Cerebellar nuclear complex (tissue), 1 donor: ENCODE measurements at places on chromosomes 6 and 20.

DNA sequence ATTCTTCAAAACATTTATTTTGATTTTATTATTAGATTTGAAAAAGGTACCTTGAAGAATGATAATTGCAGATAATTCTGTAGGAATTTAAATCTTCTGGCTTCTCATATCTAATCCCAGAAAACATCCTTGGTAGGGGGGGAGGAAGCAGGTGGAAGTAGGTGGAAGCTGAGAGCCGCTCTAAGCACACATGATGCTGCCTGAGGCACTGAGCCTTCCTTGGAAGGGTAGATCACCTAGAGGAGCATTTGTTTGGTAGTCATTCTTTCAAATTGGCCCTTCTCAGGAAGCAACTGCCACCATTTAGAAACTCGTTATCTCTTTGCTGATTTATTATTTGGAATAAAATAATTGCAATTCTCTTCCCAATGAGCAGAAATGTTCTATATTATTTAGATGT is 623.3 kb downstream of the CD109 start:
- DNase-seq = no peak

DNA sequence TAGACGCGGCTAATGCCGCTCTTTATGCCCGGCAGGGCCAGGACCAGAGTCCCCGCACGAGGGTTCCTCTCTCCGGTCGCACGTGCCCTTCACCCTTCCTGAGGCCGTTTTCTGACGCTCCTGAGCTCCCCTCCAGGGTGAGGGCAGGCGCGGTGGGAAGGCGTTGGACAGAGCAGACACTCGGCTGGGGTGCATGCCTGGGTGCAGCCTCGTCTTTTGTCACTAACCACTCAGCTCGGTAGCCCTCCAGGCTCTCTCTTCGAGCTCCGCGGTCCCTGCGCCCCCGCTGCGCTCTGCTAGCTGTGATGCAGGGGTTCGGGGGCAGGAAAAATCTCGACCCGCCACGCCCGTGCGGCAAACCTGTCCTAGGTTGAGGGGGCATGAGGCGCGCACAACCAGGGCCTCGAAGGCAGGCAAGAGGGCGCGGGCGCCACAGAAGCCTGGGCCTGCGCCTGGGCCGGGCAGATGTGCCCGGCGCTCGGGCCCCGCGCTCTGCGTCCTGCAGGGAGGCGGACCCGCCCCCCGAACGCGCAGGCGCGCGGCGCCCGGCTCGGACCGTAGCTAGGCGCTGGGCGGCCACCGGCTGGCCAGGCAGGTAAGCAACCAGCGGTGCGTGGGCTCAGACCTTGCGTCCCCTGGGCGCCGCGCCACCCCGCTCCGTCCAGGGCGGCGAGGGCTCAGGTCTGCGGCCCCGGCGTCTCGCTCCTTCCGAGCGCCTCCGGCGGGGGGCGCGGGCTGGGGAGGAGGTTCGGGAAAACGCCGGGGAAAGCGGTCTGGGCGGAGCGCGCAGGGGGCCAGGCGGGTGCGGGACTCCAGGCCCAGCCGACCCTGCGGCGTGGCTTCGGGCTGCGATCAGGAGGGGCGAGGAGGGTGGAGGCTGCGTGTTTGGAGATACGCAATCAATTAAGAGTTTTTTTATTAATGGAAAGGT is at the start of gene L3MBTL1:
Gene L3MBTL1 (plus strand): TSS at position 548 of the 931 bp plus-strand sequence. CDS start 5,807 bp downstream, outside the sequence.
- DNase-seq = no peak

DNA sequence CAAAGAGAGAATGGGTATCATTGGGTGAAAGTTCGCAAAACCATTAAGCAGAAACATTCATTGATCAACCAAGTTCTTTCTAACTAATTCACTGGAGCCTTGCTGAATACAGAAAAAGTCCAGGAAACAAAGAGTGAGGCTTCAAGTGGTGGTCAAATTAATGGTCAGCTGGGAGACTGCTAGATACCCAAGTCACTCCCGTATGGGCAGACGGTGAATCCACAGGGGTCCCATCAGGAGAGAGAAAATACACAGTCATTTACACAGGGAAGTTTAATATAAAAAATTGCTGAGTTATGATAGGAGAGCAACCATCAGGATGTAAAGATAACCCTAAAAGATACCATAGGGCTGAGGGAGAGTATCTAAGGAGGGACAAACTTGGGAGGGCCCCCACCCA is 198.7 kb upstream of the DTNBP1 start:
- DNase-seq = peak; percentile 22

- DNase-seq = no peak
These were observed 35.1 kb upstream of the HMGA1 start for GRCh38 chr6:34201455-34202107.

GRCh38 chr20:37473249-37474000 is 47.6 kb upstream of the NNAT start:
- no peak for DNase-seq

- no peak for DNase-seq
These were observed 52.2 kb downstream of the MANEA start for GRCh38 chr6:95629551-95629950.

DNA sequence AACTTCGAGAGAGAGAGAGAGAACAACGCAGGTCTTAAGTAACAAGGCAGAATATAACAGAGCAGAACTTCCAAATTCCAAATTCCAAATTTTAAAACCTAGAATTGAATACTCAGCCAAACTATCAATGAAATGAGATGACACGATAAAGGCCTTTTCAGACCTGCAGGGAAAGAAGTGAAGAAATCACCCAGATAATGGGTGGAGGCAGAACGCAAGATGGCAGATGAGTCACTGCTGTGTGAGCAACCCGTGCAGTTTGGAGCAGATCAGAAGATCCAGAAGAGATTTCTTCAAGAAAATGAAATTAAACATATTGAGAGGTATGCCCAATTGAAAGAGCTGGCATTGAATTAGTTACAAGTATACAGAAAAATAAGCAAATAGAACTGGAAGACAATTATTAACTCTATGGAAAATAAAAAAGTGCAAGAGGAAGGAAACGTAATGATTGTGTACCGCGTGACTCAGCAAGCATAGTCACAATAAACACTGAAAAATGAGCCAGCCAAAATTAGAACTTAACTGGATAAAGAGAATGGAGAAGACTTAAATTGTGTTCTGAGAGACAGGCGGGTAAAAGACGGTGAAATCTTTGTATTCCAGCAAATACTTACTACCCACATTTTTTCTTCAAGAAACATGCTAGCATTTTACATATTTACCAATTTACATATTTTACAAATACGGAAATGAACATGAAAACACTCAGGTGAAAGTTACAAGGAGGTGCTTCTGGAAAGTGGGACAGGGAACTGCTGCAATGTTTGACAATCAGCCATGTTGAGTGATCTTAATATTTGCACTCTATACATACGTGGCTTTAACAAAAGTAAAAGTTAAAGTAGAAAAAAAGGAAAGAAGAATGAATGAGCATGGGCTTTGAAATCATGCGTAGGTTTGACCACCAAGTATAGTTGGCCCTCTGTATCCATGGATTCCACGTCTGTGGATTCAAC is 87.9 kb upstream of the CDYL start:
- no peak for DNase-seq

GRCh38 chr6:166485651-166486535 is 100.6 kb downstream of the RAMACL start:
- no peak for DNase-seq

DNA sequence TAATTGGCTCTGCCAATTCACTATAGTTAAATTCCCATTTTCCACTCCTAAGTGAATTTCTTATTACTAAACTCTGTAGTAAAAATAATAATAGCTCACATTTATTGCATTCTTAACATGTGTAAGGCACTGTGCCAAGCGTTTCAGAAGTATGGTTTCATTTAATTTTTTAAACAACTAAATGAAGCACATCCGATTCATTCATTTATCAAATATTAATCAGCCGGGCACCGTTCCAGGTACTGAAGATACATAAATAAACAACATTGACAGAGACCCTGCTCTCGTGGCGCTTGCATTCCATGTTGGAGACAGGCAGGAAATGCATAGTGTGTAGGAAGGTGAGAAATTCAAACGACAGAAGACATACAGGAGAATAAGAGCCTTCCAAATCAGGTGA is 423.2 kb upstream of the JARID2 start:
- DNase-seq = no peak

DNA sequence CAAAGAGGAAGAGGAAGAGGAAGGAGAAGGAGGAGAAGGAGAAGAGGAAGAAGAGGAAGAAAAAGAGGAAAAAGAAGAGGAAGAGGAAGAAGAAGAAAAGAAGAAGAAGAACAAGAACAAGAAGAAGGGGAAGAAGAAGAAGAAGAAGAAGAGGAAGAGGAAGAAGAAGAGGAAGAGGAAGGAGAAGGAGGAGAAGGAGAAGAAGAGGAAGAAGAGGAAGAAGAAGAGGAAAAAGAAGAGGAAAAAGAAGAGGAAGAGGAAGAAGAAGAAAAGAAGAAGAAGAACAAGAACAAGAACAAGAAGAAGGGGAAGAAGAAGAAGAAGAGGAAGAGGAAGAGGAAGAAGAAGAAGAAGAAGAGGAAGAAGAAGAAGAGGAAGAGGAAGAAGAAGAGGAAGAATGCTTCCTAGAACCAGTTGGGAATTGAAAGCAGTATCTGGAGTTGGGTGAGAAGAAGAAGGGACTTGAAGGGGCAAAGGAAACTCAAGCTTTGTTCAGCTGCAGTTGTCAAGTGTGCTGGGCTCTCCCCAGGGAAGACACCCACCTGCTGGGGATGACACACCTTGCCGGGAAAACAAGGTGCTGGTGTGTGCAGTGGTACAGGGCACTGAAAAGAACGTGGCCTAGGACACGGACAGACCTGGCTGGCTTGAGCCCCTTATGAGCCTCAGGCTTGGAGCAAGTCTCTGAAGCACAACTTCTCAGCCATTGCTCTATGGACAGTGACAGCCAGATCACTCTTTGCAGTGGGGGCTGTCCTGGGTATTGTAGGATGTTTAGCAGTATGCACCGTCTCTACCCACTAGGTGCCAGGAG is 30.1 kb upstream of the ARFGEF2 start:
- no peak for DNase-seq

DNA sequence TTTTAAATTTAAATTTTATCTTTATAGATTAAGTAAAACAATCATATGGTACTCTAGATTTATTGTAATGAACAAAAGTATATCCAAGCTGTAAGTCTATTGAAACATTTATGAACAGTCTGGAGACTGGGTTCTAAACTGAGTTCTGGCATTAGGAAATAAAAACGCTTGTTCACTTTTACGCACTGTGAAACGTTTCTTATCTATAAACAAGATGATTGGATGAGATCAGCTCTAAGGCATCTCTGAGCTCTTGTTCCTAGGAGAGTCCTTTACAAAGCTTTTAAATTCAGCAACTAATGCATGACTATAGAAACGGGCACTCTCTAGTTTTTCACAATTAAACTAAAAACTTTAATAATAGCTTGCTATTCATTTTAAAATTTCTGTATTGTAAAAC is 6.8 kb downstream of the HUS1B start:
- DNase-seq = no peak

DNA sequence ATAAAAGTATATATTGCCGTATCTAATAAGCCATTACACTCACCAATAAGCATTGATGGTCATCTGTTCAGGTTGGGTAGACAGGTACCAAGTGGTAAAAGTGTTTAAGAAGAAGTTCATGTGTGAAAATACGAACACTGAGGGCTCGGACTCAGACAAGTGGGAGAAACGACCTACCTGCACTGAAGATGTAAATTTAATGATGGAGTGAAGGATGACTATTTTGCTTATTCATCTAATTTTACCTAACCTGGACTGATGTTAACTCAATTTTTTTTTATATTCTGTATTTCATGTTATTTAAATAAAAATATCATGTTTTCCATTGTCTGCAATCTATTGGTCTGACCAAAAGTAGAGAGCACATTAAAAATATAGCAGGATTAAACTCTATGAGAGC is 469.1 kb upstream of the BTBD3 start:
- no peak for DNase-seq

DNA sequence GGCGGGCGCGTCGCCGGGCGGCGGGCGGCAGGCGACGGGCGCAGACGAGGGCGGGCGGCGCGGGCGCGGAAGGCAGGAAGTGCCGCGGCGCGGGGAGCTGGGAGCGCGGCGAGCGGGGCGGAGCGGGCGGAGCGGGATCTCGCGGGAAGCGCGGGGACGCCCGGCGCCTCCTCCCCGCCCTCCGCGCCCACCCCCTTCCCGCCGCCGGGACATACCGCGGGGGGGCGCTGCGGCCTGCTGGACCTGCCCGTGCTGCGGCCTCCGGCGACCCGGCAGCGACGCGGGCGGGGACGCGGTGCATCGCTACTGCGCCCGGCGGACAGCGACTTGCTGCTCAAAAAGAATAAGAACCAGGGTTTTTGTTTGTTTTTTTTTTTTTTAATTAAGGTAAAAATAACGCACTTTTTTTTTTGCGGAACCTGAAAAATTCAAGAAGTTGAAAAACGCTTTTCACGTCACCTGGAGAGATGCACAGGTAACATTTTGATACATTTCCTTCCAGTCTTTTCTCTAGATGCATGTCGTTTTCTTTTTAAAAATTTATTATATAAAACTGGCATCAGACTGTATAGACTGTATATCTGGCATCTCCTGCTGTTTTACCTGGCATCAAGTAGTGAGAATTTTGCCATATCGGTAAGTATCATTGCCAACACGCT is at the start of gene CENPB:
Gene CENPB (minus strand): TSS at position 76 of the 659 bp plus-strand sequence. CDS start 257 bp downstream, outside the sequence.
- DNase-seq = no peak

DNA sequence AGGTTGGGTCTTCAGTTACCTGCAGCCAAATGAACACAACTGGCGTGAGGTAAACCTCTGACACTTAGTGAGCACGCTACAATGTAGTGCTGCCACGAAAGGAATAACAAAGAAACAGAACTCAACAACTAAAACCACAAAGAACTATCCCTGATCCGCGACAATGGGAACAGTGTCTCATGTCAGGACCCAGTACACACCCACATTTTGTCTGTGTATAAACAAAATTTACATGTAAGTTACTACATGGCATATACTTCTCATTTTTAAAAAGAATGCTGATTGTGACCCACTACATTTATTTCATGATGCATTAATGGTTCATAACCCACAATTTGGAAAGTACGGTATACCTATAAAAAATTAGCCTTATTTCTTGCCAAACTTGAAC is 14.1 kb downstream of the FKBP1A start:
- no peak for DNase-seq

- DNase-seq = no peak
These were observed 66.0 kb upstream of the VSTM2L start for GRCh38 chr20:37836926-37837325.

- no peak for DNase-seq
These were observed 8.8 kb downstream of the SLC17A9 start for GRCh38 chr20:62961310-62961783.

GRCh38 chr20:18395544-18395943 is 71.3 kb downstream of the DZANK1 start:
- no peak for DNase-seq

GRCh38 chr6:117381749-117382148 is 44.0 kb downstream of the ROS1 start:
- DNase-seq = no peak

DNA sequence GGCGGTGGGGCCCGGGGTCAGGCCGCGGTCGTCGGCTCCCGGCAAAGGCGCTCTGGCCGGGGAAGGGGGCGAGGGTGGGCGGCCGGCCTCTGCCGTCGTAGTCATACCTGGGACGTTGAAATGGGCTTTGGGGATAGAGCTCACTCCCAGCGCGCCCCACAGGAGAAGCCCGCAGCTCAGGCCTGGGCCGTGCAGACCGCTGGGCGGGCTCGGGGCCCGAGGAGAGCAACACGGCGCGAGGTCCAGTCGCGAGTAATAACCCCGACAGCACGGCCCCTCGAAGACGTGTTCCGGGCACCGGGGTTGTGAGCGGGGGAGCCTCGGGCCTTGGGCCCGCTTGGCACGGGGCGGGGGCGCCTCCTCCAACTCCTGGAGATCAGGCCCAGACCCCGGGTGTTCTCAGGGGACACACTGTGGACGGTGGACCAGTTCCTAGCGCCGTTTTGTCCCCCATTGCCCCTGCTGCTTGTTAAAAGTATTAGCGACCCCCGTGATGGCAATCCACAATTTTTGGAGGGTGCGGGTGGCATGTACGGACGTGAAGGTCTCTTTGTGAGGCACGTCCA is 10.9 kb downstream of the FOXC1 start:
- no peak for DNase-seq

- DNase-seq = no peak
These were observed 250.4 kb downstream of the FOXA2 start for GRCh38 chr20:22333885-22334545.
